Cardiac fibroblast (primary cell): ENCODE measurements at places on chromosomes 6 and 20.

DNA sequence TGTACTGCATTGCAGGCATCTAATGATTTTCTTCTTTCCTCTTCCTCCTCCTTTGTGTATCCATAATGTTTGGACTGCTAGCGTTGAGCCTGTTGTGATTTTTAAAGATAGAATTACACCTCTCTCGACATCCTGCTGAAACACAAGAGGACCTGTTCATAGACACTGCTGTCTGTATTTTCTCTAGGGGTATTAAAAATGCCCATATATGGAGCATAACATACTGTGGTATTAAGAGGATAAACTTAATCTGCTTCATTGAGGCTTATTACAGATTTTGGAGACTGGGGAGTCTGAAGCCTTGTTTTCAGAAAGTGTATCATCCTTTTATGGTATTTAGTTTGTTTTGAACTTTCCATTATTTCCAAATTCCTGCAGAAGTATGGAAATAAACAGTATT lies 414.3 kb downstream of the CDKAL1 start:
- no peak for DNase-seq

DNA sequence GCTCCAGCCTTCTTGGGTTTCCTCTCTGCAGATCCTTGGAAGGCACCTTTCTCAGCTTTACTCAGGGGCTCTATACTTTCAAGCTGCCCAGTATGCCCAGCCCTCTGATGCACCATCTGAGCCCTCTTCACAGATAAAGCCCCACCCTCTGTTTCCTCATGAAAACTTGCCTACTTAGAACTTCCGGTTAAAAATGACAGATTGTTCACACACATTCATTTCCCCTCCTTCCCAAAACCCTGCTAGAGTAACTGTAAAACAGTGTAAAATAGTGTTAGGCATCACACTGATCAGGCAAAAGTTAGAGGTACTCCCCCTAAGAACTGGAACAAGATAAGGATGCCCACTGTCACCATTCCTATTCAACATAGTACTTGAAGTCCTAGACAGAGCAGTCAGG lies 14.0 kb upstream of the GCM1 start:
- DNase-seq: no peak

DNA sequence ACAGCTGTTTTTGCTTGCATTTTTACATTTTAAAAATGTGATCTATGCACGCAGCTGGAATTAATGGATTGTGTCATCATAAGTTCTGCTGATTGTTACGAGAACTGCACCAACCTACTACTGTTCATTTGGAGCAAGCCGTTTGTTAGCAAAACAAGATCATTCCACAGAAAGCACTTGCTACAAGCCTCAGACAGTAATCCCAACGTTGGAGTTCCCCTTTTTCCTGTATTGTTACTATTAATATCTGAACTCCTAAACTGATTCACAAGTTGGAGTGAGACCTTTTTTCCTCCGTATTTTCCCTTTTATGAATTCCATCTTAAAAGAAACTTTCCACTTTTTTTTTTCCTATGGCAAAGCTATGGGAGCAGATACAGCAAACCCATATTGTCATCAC lies 3.5 kb downstream of the TENT5A start:
- peak; percentile 31 for DNase-seq

- peak; percentile 30 for DNase-seq
Observed at GRCh38 chr20:44650771-44651433, 597 bp downstream of the ADA start.

GRCh38 chr6:2141644-2142290 lies 103.6 kb downstream of the GMDS start:
- DNase-seq: no peak

- no peak for DNase-seq
Observed at GRCh38 chr20:38599410-38599882, 2.2 kb upstream of the ARHGAP40 start.

- DNase-seq: peak; percentile 68
Observed at GRCh38 chr20:9353916-9354276, 160.5 kb upstream of the LAMP5 start.
